HCT116 (cell line): ENCODE measurements at places on chromosomes 4 and X. TPM values are rescaled to one million over a fixed set of nuclear protein-coding genes. Genes with fewer than 3 reads are reported as not detected.

The GDPD2 gene
- not detected for total RNA-seq

The RAB33A gene
- total RNA-seq = not detected

The STBD1 gene
- total RNA-seq = 5.6 TPM

The HOPX gene
- total RNA-seq = 0.42 TPM

The ENPEP gene
- 4.5 TPM for total RNA-seq

The FHIP1A gene
- 14.8 TPM for total RNA-seq

The PFKFB1 gene
- 0.81 TPM for total RNA-seq

The TRAPPC2 gene
- 11.9 TPM for total RNA-seq

The PNMA3 gene
- total RNA-seq = not detected

The OTOP1 gene
- total RNA-seq = not detected

The GAGE2A gene
- total RNA-seq = 0.52 TPM

The FDCSP gene
- total RNA-seq = not detected

The DIPK2B gene
- not detected for total RNA-seq

The TMEM33 gene
- 82.4 TPM for total RNA-seq

The TRIML1 gene
- not detected for total RNA-seq

The PLP1 gene
- not detected for total RNA-seq

The PABPC4L gene
- total RNA-seq = not detected

The HSFX4 gene
- total RNA-seq = not detected

The CBLL2 gene
- not detected for total RNA-seq

The OCRL gene
- total RNA-seq = 19.8 TPM

The SLC34A2 gene
- 2.2 TPM for total RNA-seq

The TRAPPC11 gene
- total RNA-seq = 15.6 TPM

The GYPB gene
- total RNA-seq = not detected

The BEX5 gene
- not detected for total RNA-seq

The SORCS2 gene
- total RNA-seq = 0.37 TPM

The CXorf51A gene
- not detected for total RNA-seq

The MAB21L2 gene
- not detected for total RNA-seq

The EPGN gene
- total RNA-seq = 1.5 TPM

The GYPE gene
- total RNA-seq = not detected

The GCNA gene
- 0.98 TPM for total RNA-seq

The ARHGAP36 gene
- not detected for total RNA-seq

The ODAPH gene
- total RNA-seq = not detected

The ADH1A gene
- total RNA-seq = not detected

The MAGEB1 gene
- total RNA-seq = 0.69 TPM

The LNX1 gene
- total RNA-seq = 3.3 TPM

The TLR8 gene
- not detected for total RNA-seq

The IBSP gene
- total RNA-seq = not detected

The F8A2 gene
- not detected for total RNA-seq

The FUNDC2 gene
- 32.5 TPM for total RNA-seq

The MAGEA3 gene
- 92.7 TPM for total RNA-seq

The FTHL17 gene
- not detected for total RNA-seq

The NAP1L2 gene
- total RNA-seq = not detected

The HSFX2 gene
- total RNA-seq = not detected

The BLTP1 gene
- 25.4 TPM for total RNA-seq

The CEP135 gene
- 10.9 TPM for total RNA-seq

The KLB gene
- not detected for total RNA-seq

The NPY5R gene
- not detected for total RNA-seq

The FABP2 gene
- not detected for total RNA-seq

The FGA gene
- 3.9 TPM for total RNA-seq

The ADGRL3 gene
- total RNA-seq = not detected

The MAMLD1 gene
- 3.6 TPM for total RNA-seq

The TSPAN6 gene
- total RNA-seq = 25.0 TPM

The GUCY1B1 gene
- total RNA-seq = not detected
